NCI-H2029 treated with DMSO at 0.1 percent for 48 hours (cell line): ENCODE measurements at places on chromosomes 7 and 10.

DNA sequence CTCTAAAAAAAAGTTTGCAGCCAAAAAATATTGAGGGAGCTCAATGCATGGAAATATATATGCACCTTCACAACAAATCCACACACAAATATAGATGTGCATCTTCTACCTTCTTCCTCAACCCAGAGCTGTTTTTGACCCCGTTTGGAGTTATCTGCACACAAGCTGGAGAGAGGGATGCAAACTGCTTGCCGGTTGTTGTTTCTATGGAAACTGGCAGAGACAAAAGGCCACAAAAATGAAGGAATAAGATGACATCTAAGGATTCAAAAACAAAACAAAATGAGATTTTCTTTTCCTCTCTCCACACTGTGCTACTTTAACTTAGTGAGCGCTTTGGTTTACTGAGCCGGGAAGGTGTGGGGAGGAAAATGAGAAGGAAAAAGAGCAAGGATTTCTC is 210.2 kb upstream of the AGK start:
- no peak for DNase-seq

DNA sequence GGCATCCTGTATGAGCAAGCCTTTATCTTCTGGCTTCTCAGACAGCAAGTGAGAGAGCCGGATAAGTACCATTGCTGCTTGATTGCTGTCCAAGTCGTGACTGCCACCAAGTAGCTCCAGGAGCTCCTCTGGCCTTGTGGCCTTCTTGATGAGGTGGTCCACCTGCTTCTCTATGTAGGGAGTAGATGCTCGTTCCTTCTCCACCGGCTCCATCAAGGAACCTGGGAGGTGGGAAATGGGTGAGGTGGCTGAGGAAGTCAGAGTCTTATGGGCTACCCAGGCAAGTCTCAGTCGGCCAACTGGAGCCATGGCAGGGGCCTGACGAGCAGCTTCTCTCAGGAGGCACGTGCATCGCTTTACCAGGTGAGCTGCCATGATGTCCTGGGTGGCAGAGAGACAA is 2.6 kb downstream of the TBRG4 start:
- no peak for DNase-seq

GRCh38 chr10:484925-485661 is 204.4 kb downstream of the DIP2C start:
- DNase-seq: no peak

DNA sequence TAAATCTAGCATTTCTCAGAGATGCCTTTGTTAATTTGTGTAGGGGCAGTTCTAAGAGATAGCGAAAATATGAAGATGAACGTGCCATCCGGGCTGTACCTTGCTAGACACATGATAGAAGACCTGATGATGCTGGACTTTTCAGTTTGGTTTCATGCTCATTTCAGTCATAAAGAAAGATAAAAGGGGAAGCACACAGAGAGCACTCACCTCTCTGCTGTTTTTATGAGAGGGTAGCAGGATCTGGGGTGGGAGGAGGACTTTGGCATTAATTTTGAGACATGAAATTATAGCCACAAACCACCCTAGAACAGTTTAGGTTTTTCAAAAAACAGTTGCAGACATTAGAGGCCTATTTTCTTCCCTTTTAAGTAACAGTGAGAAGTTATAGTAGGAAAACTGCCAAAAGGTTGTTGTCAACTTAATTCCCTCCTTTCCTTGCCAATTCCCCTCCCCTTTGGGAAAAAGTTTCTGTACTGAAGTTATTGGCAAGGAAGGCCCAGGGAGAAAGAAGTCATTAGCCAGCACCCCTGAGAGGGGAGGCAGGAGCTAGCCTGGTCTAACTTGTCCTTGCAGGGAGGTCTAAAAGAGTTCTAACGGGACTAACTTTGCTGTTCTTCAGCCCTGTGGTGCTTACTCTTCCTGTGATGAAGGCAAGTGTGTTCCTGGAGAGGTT is 2.6 kb downstream of the ST7 start:
- DNase-seq: no peak

DNA sequence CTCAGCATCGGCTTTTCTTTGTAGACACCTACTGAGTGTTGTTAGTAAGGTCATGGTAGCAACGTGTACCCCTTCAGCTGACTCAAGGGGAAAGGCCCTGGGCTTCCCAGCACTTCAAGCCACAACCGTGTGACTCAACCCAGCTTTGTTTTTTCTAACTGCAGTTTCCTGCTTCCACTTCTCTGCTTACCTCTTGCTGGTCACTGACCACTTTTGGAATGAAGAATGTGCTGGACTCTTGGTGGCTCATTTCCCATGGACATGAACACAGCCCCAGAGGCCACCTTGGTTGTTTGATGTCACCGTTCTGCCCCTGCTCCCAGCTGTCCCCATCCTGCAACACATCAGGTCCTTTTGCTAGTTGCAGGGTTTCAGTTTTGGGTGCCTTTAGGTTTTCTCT is 69.5 kb upstream of the ZNF438 start:
- no peak for DNase-seq

DNA sequence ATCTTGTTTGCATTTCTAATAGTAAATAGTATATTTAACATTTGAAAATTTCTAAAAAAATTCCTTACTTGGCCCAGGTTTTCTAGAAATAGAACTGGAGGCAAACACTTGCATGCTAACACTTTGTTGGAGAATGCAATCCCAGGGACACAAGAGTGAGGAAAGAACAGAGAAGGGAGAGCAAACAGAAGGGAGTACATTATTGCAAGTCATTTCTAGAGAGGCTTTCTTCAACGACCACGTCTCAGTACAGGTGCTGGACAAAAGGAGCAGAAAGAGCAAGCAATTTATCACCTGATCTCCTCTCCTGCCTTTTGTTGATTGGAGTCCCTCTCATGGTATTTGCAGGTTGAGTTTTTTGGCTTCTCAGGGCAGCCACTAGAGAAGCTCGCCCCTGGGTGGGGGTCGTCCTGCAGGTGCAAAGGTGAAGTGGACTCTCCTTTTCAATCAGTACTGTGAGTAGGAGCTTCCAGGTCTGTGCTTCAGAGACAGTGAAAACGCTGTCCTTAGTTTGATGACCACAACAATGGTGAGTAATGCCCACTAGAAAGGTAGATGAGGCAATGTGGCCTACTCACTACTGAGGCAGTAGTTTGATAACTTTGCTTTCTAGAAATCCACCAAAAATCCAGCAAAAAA is 5.2 kb downstream of the CPED1 start:
- DNase-seq: no peak

DNA sequence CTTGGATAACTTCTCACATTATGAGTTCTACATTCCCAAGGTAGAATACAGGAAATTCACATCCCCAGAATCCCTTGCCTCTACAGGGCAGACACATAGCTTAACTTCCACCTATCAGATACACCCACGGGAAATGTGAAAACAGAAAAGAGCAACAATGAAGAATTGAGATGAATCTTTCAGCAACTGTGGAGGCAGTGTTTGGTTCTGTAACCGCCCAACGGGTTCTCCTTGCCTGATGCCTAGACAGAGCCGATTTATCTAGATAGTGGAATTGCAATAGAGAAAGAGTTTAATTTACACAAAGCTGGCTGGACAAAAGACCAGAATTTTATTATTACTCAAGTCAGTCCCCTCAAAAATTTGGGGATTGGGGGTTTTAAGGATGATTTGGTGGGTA is 138.8 kb downstream of the MTPAP start:
- no peak for DNase-seq

- peak; percentile 18 for DNase-seq
These were observed 214.4 kb downstream of the CREB5 start for GRCh38 chr7:28626624-28627262.

- no peak for DNase-seq
These were observed 112.7 kb upstream of the JCAD start for GRCh38 chr10:30172091-30172490.

DNA sequence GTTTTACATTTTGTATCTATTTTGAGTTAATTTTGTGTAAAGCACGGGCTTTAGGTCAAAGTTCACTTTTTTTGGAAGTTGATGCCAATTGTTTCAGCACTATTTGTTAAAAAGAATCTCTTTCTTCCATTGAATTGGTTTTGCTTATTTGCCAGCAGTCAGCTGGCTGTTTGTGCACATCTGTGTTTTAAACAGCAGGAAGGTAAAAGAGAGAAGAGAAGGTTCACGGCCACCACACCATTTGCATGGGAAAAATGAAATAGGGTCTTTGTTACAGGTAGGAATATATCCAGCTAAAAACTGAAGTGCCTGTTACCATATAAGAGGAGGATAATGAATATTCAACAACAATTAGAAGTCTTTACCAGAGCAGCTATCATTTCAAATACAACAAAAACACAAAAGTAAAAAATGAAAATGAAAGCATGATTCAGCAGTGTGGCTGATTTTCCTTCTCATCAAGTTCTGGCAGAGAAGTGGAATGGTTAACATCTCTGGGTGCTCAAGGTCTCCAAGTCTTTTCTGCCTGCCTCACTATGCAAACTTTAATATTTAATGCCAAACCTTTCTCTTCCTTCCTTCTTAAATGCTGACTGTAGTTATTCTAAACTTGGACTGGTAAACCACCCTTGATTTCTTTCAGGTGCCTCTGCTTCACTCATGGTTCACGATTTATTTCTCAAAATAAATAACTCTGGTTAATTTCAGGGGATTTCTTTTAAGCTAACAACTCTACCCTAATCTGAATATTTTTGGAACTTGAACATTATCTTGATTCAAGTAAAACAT is 841.5 kb downstream of the GRM8 start:
- DNase-seq: no peak

GRCh38 chr7:111238886-111239285 is 148.0 kb downstream of the LRRN3 start:
- no peak for DNase-seq

DNA sequence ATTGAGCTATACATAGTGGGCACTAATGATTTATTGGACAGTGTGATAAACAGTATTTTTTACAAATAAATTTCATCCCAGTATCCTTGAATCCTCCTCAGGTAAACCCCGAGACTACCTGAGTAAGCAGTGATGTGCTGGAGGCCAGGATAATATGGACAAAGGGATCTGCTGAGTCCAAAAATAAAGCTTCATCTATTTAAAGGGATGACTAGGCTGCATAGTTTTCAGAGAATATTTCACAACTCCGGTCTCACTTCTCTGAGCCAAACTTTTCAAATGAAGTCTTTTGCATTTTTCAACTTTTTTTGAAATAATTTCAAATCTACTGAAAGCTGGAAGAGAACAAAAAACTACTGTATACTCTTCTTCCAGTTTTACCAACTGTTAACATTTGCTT is 2.5 kb downstream of the ACTR3B start:
- DNase-seq: no peak

DNA sequence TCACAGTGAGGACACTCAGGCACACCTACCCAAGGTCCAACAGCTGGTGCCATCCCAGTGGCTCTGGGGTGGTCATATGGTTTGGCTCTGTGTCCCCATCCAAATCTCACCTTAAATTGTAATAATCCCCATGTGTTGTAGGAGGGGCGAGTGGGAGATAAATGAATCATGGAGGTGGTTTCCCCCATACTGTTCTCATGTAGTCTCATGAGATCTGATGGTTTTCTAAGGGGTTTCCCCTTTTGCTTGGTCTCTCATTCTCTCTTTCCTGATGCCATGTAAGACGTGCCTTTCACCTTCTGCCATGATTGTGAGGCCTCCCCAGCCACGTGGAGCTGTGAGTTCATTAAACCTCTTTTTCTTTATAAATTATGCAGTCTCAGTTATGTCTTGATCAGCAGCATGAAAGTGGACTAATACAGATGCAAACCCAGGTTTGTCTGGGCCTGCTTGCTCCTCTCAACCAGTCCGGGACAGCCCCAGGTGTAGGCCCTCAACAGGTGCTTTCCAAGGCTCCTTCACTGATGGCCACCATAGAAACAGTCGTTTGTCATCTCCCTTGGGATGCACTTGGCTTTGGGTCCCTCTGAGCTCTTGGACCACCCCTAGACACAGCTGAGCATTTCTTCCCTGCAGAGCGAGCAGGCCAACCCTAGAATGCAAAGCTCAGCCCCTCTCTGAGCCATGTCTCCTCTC is 101.3 kb upstream of the CTBP2 start:
- DNase-seq: no peak

- no peak for DNase-seq
These were observed 162.4 kb downstream of the TNS3 start for GRCh38 chr7:47419471-47419870.

GRCh38 chr10:47356708-47357107 is 8.5 kb downstream of the RBP3 start:
- DNase-seq: no peak

DNA sequence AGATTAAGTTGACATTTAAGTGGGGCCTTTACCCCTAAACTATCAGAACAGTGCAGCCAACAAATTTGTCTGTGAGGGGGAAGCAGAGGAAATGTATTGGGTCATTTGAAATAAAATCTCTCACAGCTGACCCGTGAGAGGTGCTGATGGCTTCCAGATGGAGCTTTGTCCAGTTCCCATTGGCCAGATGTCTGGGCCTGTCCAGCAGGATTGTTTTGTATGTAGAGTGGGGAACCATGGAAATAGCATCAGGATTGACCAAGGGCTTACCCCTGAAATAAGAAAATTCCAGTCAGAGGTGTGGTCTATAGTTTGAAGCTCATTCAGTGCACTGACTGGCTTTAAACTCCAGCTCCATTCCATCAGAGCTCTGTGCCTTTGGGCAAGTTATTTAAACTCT is 50.6 kb downstream of the INHBA start:
- DNase-seq: no peak

DNA sequence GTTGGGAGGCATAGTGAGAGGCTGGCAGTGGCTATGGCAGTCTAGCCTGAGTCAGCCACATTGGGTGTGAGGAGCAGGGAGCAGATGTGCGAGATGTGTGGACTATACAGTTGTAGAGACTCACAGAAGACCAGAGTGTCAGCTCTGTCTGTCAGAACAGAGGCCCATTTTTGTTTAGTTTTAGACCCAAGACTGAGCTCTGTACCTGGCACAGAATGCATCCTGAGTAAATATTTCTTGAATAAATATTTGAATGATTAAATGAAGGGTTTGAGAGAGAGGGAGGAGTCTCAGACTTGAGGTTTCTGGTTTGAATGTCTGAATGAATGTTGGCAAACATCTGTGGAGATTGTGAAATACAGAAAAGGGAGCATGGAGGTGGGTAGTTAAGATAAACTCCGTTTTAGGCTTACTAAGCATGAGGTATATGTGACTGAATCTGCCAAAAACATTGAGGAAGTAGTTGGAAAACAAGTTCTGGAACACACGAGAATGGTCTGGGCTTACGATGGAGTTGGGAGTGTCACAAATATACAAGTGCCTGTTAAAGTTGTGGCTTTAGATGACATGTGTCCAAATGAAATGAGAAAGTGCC is 3.6 kb downstream of the SEC23IP start:
- peak; percentile 6 for DNase-seq

- no peak for DNase-seq
These were observed 10.4 kb downstream of the WDR91 start for GRCh38 chr7:135200821-135201331.

GRCh38 chr7:122299624-122300210 is 4.8 kb downstream of the FEZF1 start:
- no peak for DNase-seq

- DNase-seq: peak; percentile 9
These were observed 31.7 kb upstream of the ASL start for GRCh38 chr7:66043681-66044497.

GRCh38 chr10:47173929-47174442 is 126.0 kb upstream of the GDF10 start:
- no peak for DNase-seq
